ENCODE measurements at places on chromosomes 7 and 10.

- no peak for DNase-seq
These were observed 84.0 kb downstream of the ELAPOR2 start for GRCh38 chr7:86975449-86975848.

DNA sequence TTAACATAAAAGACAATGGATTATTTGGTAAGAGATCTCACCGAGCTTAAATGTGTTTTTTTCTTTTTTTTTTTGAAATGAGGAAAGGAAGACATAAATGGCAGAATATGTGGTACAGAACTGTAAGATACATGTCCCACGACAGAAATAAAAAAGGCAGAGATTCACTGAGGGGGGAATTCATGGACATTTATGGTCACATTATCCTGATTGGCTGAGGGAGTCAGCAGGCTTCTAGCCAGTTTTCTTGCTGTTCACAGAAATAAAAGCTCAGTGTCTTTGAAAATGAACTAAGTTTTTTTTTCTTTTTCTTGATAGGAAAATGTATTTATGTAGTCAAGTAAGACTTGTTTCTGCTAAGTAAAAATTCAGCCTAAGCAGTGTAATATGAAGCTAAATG lies 8.2 kb upstream of the FAS start:
- DNase-seq = no peak

DNA sequence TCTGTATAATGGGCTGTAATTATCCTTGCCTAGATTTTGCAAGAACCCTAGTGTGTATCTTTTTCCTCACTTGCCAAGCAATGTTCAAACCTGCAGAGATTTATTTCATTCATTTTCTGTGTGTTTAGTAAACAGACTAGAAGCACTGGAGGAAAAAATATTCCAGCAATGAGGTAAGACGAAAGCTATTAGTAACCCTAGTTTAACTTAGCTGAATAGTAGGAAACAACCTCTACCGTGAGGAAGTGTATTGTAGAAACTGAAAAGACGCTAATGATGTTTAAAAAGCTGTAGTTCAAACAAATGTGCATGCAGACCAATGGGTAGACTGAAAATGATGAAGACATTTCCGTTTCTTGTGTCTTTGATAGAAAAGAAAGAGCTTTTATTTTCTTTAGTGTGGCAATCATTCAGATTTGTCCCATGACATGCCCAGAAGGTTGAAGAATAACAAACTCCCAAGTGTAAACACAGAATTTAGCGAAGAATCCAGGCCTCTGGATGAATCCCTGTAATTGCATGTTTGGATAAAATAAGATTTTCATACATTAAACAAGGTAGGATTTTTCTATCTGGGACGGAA lies 20.7 kb downstream of the CAV1 start:
- no peak for DNase-seq

- no peak for DNase-seq
These were observed 18.6 kb downstream of the CWF19L1 start for GRCh38 chr10:100248820-100249219.

GRCh38 chr10:81917666-81918065 lies 42.7 kb downstream of the NRG3 start:
- no peak for DNase-seq

DNA sequence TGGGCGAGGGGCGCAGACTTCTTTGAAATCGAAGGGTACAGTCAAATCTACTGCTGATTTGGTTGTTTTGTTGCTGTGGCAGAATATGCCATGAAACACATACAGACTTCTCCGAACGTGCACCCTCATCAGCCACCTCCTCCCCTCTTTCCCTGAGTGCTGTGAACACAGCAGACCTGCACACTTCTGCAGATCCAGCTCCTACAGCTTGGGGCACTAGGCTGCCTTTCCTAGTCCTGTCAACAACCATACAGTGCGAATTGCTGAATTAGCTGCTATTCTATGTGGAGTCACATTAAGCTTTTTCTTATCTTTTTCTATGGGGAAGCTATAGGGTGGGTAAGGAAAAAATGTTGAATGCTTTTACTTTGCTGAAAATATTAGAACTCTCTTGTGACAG lies 57.5 kb downstream of the COL17A1 start:
- DNase-seq = peak; percentile 37

- DNase-seq = no peak
These were observed 566.8 kb downstream of the CNTNAP2 start for GRCh38 chr7:146683439-146683838.

GRCh38 chr10:87978166-87978565 lies 114.7 kb downstream of the PTEN start:
- DNase-seq = no peak

GRCh38 chr7:76364198-76364584 lies 5.4 kb upstream of the YWHAG start:
- DNase-seq = no peak

Measured in stimulated activated CD4-positive, alpha-beta T cell treated with anti-CD3 and anti-CD28 coated beads, Interleukin-1b, Interleukin-23, amount 100 ng/mL, for 48 hours (primary cell).